NCI-H1694 treated with DMSO at 0.1 percent for 48 hours (cell line): ENCODE measurements at places on chromosomes 3 and 15.

- no peak for DNase-seq
Observed at GRCh38 chr3:47692158-47692557, 89.5 kb downstream of the SMARCC1 start.

- DNase-seq, result no peak
Observed at GRCh38 chr3:156582532-156583183, 27.7 kb upstream of the SSR3 start.

GRCh38 chr15:67784090-67784781, 41.1 kb upstream of the SKOR1 start:
- peak; percentile 27 for DNase-seq

- no peak for DNase-seq
Observed at GRCh38 chr3:32391643-32392535, at the start of gene CMTM7. Gene CMTM7 (plus strand): TSS chr3:32391853. CDS start chr3:32391907, 54 bp downstream.

- no peak for DNase-seq
Observed at GRCh38 chr15:91865486-91865885, 12.0 kb downstream of the SLCO3A1 start.

DNA sequence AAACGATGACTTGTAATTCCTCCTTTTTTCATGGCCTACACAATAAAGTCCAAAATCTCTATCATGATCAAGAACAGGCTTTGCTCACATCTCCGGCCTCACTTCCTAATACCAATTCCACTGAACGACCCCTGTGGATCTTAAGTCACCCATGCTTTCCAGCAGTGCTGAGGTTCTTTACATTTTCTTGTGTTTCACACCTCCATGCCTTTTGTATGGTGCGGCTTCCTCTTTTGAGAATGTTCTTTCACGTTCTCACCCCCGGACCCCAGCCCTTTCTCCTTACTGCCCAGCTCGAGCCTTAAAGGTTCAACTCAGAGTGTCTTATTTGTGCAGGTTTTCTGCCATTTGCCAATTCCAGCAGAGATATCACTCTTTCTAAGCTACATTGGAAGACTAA, 70.1 kb downstream of the CSNK1G1 start:
- no peak for DNase-seq

GRCh38 chr3:185341616-185342458, 21.1 kb upstream of the MAP3K13 start:
- no peak for DNase-seq

GRCh38 chr3:130905551-130905950, 11.7 kb downstream of the ATP2C1 start:
- DNase-seq, result no peak

GRCh38 chr15:53831907-53832770, 72.7 kb upstream of the WDR72 start:
- DNase-seq, result no peak

- no peak for DNase-seq
Observed at GRCh38 chr15:33934396-33934795, 33.9 kb upstream of the CHRM5 start.

GRCh38 chr3:61253756-61254155, 2.5 kb upstream of the FHIT start:
- DNase-seq, result no peak

GRCh38 chr3:184261854-184262763, 756 bp upstream of the CAMK2N2 start:
- DNase-seq, result peak; percentile 64

GRCh38 chr3:53473422-53473821, 21.0 kb upstream of the CACNA1D start:
- DNase-seq, result no peak

- no peak for DNase-seq
Observed at GRCh38 chr3:16011376-16011775, 163.1 kb upstream of the GALNT15 start.

DNA sequence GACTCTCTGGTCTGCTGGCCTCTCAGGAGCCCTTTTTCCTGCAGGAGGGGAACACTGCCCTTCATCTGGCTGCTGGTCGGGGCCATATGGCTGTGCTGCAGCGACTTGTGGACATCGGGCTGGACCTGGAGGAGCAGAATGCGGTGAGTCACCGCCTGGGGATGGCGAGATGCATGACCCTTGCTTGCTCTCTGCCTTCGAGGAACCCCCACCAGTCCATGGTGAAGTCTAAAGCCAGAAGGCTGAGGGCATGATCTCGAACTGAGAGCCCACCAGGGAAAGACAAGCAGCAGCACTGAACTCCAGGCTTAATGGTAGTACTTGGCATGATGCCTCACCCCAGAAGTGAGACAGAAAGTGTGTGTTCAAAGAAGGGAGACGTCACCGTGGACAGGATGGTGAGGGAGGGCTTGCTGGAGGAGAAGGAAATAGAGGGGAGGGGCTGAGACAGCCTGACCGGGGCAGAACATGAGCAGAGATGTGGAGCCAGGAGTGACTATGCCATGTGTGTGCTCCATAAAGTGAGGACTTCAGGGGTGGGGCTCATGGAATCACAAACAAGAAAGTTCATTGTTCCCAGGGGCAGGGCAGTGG, 19.2 kb downstream of the ANKDD1A start:
- DNase-seq, result no peak

DNA sequence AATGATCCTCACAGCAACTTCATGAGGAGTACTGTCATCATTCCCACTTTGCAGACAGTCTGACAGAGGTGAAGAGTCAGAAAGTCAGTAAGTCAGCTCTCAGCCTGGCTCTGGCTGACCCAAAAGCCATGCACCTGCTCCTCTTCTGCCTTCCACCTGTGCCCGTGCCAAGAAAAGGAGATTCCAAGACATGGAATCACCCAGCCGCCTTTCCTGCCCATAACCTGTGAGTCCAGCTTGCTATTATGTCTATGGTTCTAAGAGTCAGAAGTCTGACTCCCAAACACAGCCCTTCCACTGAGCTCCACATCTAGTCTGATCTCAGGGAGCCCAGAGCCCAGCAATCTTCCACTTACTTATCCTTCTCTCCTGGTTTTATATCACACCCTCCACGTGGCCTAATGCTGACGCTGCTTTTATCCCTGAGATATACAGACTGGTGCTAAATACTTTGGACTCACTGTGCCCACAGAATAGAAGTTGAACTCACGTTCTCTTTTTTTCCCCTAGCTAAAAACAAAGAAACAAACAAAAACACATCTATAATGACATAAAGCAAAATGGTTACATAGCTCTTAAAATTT, 66.0 kb downstream of the PLD1 start:
- DNase-seq, result no peak
